ENCODE measurements at places on chromosomes 12 and 14.

GRCh38 chr14:100495917-100496316, 91.3 kb downstream of the BEGAIN start:
- DNase-seq, result no peak

- DNase-seq, result no peak
These were observed 341.6 kb upstream of the FKBP4 start for GRCh38 chr12:2453076-2453760.

GRCh38 chr12:12217018-12217359, 49.9 kb downstream of the LRP6 start:
- DNase-seq, result no peak

DNA sequence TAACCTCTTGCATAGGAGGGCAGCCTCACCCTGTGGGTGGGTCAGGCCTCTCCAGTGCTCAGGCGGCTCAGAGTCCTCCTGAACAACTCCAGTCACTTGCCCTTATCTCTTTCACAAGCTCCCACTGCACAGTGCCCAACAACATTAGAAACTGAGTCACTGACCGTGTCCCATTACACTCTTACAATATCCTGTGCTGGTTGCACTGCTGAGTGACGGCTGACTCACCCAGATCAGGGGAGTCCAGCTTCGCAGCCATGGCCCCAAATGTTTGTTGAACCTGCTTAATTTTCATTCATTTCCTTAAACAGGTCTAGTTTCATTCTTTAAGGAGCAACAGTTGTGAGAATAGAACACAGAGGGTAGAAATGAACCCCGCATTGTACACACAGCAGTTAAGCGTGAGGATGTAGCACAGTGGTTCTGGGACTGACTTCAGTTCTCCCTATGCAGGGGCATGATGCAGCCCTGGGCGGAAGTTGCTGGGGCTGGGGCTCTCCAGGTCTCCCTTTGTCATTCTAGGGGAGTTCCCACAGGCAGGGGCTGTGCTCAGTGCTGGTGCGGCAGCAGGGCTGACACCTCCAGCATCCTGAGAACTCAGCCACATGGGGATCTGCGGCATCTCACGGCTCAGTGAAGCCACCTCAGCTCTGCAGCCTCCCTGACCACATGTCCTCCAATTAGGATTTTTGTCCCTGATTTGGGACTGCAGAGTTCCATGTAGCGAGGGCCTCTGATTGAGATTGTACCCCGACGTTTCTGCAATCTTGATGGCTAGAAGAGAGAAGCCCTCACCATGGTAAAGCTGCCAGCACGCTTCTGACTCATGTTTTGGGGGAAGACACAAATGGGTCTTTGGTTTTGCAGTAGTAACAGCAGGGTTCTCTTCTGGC, 16.1 kb downstream of the GPR68 start:
- no peak for DNase-seq

DNA sequence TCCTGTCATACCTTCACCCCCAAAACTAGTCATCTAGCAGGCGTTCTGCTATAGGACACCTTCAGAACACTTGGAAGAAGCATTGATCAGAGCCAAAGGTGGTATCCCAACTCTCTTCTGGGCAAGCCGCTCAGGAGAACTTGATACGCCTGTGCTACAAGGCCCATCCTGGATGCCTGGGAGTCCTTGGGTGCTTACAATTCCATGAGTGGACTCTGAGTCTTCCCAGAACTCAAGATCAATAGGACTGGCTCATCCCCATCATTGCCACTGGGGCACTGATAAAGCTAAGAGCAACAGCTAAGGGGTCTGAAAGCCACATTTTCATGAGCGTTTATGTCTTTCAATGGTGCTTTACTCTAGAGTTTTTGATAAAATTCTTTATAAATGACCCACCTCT, 1.9 kb downstream of the SPTB start:
- DNase-seq, result no peak

- DNase-seq, result no peak
These were observed 15.1 kb upstream of the AMN start for GRCh38 chr14:102907303-102907844.

All from RPMI8226 (cell line).